ENCODE measurements at places on chromosomes 7 and 10.

DNA sequence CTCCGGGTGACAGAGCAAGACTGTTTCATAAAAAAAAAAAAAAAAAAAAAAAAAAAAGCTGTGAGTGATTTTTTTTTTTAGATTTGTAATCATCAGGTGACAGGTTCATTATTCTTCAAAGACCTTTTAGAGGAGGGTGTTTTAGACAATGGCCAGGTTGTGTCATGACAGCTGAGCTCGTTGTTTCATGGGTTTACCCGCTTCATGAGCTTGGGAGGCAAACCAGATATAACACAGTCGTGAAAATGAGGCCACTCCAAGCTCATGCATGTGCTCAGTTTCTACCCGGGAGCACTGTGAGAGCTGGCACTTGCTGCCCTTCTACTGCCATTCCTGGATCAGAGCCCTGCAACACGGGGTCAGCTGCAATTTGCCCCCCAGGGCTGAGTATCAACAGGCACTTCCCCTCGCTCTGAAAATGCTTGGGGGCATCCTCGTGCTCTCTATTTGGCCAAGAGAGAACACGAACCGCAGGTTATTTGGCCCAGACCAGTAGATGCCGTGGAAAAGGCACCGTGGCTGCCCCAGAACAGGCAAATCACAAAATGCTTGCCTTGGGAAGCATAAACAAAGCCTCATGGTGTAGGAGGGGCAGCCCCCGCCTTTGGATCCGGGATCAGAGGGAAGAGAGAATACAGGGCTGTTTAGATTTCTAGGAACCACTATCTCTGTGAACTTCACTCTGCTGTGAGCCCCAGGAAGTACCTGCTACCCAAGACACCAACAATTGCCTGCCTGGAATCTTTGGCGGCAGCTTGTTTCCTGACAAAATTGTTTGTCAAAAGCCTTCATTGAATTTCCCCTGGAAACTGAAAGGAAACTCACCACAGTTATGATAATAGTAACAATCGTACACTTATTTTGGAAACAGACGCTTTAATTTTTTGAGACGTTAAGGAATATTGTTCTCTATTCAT, 371.0 kb downstream of the FRMD4A start:
- DNase-seq = no peak

- no peak for DNase-seq
These were observed 5.6 kb downstream of the TPK1 start for GRCh38 chr7:144830024-144830785.

DNA sequence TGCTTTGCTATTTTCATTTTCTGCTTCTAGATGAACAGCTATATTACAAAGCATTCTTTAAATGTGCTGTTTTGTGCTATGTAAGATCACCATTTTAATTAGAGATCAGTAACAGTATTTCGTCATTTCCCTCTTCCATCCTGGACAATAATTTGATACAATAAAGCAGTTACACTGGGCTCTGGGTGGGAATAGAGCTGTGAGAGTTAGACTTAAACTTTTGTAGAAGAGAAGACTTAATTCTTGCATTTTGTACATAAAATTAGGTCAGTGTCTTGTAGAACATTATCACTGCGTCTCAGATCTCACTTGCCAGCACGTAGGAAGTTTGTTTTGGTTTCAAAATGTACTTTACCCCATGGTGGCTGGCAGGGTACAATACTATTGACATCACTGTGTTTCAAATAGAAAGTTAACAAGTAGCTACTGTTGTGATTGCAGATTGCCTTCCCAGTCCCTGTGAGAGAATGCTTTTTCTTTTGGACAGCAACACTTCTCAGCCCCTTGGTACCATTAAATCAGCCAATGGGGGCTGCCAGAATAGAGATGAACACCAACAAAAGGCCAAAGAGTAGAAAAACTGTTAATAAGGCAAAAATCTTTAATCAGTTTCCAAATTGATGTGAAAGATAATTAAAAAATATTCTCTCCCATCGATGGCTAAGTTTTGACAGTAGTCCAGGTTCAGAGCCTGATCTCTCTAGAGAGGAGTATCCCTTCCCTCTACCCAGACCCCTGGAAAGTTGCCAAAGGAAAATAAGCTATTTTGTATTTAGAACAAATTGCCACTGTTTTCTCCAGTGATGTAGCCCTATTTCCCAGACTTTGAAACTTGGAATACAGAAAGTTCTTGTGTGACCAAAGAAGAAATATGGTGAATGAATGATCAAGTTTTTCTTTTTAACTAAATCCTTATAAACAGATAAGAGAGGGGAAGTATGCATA, 35.1 kb downstream of the SMNDC1 start:
- peak; percentile 51 for DNase-seq

GRCh38 chr7:30805081-30805691, 34.0 kb downstream of the MINDY4 start:
- no peak for DNase-seq

- DNase-seq = no peak
These were observed 170.3 kb downstream of the NEURL1 start for GRCh38 chr10:103663802-103664201.

GRCh38 chr10:83522456-83522855, 616.9 kb upstream of the GHITM start:
- DNase-seq = no peak

DNA sequence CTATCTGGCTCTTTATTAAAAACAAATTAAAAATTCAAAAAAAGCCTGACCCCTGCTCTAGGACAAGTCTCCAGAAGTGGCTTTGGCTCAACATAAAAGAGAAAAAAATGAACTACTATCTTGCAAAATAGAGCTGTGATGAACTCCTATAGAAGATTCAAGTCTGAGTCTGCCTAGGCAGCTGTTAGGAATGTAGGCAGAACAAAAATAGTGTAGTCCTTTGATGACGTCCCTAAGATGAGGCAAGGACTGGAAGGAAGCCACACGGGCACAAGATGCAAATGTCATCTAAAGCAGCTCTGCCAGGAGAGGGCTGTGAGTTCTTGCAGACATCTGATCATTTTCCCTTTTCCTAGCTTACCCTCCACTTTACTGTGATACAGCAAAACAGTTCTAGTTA, 20.5 kb downstream of the ASNS start:
- DNase-seq = no peak

- DNase-seq = no peak
These were observed 44.8 kb upstream of the GRID1 start for GRCh38 chr10:86411281-86411841.

GRCh38 chr10:106402458-106402857, 762.0 kb downstream of the SORCS1 start:
- DNase-seq = no peak

DNA sequence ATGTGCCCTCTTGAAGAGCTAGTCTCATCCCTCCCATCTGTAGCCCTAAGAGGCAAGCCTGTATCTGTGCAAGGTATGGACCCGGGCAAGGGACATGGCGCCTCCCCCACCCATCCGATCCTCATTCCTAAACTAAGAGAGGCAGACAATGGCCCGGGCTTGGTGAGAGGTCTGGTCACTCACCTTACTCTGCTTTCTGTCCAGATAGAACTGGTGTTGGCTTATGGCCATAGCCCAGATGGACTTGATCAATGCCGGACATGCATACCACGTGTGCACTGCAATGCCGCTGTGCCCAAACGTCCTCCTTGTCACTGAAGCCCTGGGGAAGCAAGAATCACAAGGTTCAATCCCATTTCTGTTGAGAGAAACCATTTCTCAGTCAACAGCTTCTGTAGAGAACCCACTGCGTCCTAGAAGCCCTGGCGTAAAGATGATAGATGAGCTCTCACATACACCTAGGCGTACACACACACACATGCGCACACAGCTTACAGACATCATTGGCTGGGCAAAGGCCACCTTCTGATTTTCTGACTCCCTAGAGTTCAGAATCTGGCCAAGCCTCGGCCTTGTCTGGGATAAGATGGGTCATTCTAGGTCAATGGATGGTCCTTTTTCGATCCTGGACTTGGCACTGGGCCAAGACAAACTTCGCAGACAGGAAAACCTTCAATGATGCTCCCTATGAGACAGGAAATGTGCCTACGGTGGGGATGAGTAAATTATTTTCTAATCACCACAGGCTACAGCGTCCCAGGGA, 114.6 kb downstream of the PRPF18 start:
- DNase-seq = peak; percentile 28

DNA sequence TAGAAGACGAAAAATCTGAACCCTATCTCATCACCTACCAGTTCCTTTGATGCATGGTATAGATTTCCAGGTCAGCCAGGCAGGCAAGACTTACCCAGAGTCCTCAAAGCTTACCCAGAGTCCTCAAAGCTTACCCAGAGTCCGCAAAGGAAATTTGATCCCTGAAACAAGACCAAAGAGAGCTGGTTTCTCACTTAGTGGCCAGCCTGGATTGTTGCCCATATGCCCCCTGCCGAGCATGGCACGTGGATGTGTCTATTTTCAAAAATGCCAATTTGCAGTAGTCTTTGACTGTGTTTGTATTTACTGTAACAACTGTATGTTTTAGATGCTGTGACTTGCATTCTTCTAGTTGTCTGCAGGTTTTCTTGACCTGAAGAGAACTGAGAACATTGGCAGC, 120.2 kb upstream of the STARD3NL start:
- DNase-seq = no peak

DNA sequence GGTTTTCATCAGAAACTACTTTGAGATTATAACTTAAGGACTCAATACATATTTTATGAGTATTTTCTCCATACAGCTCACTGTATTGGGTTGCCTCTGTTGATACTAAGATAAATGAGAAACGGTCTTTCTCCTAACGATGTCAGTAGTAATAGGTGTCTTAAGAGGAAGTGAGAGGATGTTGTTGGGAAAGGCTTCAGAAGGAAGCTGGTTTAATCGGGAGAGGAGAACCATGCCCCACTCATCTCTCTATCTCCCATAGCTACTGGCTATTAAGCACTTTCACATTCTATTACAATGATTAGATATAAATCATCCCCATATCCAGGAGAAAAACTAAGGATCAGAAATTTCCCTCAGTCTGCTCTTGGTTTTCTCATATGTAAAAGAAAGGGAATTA, 2.0 kb downstream of the CLEC5A start:
- no peak for DNase-seq

DNA sequence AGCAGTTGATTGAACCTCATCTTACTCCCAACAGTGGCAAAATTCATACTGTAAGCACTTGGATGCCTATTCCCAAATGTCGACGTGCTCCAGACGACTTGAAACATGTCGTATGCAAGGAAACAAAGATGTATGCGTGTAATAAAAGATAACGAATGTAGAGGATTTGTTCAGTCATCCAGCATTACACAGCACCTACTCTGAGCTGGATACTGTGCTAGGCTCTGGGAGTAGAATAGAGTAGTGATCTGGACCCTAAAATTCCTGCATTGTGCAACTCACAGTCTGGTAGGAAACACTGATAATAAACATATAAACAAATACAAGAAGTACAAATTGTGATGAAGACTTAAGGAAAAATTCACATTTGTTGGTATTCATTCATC, 5.6 kb upstream of the TBX20 start:
- DNase-seq = no peak

GRCh38 chr7:27191833-27192545, 7.0 kb upstream of the HOXA11 start:
- no peak for DNase-seq

- DNase-seq = no peak
These were observed 81.4 kb downstream of the ATXN7L1 start for GRCh38 chr7:105794741-105795729.

- no peak for DNase-seq
These were observed 493 bp downstream of the WDR91 start for GRCh38 chr7:135210888-135211178.

DNA sequence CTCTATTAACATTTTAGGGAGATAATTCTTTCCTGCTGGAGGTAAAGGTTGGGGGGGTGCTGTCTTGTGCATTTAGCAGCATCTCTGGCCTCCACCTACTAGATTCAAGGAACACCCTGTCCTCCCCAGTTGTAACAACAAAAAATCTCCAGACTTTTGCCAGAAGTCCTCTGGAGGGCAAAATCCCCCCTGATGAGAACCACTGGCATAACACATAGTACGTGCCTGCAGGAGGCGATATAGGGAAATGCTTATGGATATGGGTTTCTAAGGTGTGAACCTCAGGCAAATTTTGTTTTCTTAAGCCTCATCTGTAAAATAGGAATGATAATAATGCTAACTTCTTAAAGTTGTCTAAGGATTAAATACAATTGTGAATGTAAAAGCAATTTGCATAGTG, 2.9 kb upstream of the OSBPL3 start:
- peak; percentile 43 for DNase-seq

DNA sequence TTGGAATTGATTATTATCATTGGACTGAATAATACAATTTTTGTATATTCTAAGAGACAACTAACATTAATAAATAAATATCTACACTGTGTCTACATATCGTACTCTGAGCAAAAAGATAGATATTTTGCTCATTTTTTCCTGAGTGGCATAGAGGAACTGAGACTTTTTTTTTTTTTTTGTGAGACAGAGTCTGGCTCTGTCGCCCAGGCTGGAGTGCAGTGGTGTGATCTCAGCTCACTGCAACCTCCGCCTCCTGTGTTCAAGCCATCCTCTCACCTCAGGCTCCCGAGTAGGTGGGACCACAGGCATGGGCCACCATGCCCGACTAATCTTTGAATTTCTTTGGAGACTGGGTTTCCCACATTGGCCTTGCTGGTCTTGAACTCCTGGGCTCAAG, 14.0 kb downstream of the KMT2E start:
- DNase-seq = no peak

- DNase-seq = no peak
These were observed 61.0 kb downstream of the VIPR2 start for GRCh38 chr7:159083698-159084068.

- DNase-seq = no peak
These were observed 8.5 kb downstream of the CASP2 start for GRCh38 chr7:143296686-143297085.
